ENCODE measurements at places on chromosomes 7 and 10.

GRCh38 chr10:32299354-32299980 is 47.5 kb downstream of the EPC1 start:
- no peak for DNase-seq

DNA sequence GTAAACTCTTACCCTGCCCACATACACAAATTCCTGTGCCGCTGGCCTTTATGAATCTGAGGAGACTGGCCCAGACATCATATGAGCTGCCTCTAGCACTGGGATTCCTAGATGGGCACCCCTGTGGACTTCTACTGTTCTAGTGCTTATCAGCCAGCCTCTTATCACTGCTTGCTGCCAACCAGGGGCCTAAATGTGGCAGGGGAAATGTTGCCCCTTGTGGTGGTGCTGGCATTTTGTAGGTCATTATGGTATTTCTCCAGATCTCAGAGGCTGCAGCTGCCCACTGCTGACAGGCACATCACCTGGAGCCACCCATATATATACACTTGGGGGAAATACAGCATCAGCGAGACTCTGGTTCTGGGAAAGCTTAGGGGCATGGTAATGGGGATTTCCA is 5.4 kb downstream of the SFR1 start:
- DNase-seq = no peak

DNA sequence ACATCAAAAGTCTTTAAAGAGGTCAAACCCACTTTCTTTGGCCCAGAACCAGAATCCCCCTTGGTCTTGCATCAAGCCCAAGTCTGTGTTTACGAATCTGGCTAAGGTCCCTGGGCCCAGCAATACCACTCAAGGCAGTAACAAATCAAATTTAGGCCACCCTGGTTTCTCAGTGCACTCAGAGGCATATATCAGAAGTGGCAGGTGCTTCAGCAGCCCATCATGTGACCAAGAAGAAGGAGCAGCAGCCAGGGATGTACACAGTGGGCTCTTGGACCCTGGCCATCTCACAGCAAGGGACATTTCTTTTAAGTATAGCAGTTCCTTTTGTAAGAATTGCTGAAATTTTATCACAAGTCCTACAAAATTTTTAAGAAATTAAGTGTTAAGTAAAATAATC is 7.3 kb upstream of the SLC25A13 start:
- DNase-seq = no peak

DNA sequence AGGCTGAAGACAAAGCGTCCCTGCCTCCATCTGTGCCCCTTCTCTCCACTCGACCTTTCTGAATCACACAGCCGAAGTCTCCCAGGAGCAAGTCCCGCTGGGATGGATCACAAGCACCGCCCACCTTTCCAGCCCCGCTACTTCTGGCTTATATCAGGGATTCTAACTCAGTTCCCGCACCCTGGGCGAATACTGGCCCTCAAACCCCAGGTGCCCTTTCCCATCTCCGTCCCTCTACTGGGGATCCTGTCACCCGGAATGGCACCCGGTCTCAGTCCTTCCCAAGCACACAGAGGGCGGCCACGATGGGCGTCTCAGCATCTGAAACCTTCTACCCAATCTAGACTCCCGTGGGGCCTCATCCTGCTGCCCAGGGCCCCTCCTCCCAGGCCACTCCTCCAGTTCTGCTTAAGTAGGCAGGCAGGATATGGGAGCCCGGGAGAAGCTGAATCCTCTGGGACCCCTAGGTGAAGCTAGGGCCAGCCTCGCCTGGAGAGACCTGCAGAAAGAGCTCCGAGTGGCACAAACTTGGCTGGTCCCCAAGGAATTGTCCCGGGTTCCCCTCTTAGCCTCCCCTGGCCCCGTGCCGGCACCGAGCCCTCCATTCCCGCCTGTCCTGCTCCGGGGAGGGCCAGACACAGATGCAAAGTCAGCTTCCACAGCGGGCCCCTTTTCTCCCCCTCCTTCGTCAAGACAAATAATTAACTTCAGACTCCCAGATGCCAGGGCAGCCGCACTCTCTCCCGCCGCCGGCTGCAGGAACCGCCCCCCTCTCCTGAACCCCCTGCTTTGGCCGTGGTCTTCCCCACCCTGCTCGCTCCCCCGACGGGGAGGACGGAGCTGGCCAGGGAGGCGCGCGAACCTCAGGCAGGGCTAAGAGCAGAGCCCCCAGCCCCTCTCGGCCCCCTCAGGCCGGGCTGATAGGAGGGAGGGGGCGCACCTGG is 612 bp downstream of the KCP start:
- DNase-seq = no peak

DNA sequence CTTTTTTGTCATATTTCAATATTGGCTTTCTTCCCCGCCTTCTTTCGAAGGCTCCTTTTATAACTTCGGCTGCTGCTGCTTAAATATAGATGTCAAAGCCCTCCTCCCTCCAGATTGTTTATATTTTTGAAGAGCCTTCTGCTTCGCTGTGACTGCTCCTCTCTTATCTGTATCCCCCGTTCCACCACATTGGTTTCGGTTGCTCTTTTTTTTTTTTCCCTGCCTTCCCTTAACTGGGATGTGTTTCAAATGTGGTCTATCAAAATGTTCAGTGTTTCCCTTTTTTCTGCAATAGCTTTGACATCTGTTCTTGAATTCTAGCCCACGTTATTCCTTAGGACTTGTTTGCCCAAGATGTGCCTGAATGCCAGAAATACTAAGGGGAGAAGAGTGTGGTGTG is 96.4 kb downstream of the CUX1 start:
- no peak for DNase-seq

DNA sequence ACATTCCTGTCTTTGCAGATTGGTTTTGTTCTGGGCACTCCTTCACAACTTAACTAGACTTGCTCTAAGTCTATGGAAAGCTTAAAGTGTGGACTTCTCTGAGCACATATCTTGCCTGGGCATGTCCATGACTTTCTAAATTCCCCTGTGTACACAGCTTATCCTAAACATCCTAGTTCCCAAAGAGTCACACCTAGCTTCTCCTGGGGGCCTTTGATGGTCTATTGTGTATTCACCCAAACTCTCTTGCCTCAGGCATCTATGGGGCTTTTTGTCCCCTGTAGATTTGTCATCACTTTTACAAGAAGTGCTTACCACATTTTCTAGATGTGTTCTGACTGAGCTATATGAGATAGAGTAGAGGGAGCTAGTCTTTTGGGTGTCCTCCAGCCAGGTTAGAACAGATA is 12.2 kb upstream of the ZNF488 start:
- no peak for DNase-seq

DNA sequence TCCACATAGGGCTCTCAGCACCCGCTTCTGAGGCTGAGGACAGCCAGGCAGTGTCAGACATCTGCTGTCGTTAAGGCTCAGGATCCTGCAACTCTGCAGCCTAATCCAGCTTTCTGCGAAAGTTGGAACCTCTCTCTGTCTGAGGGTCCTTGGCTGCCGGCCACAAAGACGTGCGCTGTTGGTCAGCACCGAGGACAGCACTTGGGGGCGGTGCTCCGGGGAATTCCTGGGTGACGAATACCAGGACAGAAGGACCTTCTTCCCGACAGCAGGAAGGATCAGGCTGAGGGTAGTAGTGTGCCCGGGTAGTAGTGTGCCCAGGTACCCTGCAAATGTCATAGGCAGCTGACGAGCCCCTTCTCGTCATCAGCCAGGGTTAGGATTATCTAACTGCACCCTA is 16.0 kb upstream of the RASGEF1A start:
- DNase-seq = no peak
